Adipose tissue (tissue), 3 donors: ENCODE measurements at places on chromosomes 4 and X. TPM values are rescaled to one million over a fixed set of nuclear protein-coding genes. Genes with fewer than 3 reads are reported as not detected.

Gene RAB41
- not detected for polyA plus RNA-seq

Gene IL1RAPL2
- not detected for polyA plus RNA-seq

Gene HSD17B13
- 0.40 TPM for polyA plus RNA-seq

Gene RTL9
- polyA plus RNA-seq = not detected

Gene SMIM14
- polyA plus RNA-seq = 15.7 TPM

Gene KIT
- 0.64 TPM for polyA plus RNA-seq

Gene VCX2
- polyA plus RNA-seq = not detected

Gene SLC10A4
- polyA plus RNA-seq = 0.12 TPM

Gene PNMA6F
- polyA plus RNA-seq = not detected

Gene WNK3
- polyA plus RNA-seq = 0.45 TPM

Gene PSAPL1
- 2.1 TPM for polyA plus RNA-seq

Gene DCAF8L2
- not detected for polyA plus RNA-seq

Gene SLC6A8
- polyA plus RNA-seq = 20.0 TPM

Gene UNC5C
- polyA plus RNA-seq = 2.6 TPM

Gene AFF2
- polyA plus RNA-seq = 2.5 TPM

Gene DCK
- 12.0 TPM for polyA plus RNA-seq

Gene FAM199X
- polyA plus RNA-seq = 6.4 TPM

Gene FATE1
- polyA plus RNA-seq = not detected

Gene SLC10A6
- 0.40 TPM for polyA plus RNA-seq

Gene TRAM1L1
- polyA plus RNA-seq = 1.8 TPM

Gene ZBTB33
- polyA plus RNA-seq = 4.2 TPM

Gene GPC3
- 58.6 TPM for polyA plus RNA-seq
